ENCODE measurements at places on chromosomes 12 and 14. TPM values are rescaled to one million over a fixed set of nuclear protein-coding genes. Genes with fewer than 3 reads are reported as not detected.

DNA sequence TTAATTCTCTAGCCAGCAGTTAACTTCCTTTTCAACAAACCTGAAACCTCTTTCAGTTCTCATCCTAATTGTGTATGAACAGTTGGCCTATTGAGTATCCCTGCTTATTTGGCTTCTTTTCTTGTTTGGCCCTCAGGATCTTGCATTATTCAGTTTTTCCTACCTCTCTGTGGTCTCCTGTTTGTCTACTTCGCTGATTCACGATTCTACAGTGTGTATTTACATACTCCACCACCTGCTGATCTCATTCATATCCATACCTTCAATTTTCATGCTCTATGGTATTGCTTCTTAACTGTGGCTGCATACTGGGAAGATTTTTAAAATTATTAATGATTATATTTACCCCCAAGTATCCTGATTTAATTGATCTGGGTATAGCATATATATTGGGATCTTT, 56.4 kb downstream of the RASSF9 start:
- DNase-seq, result no peak

GRCh38 chr12:85279449-85280164, 413 bp upstream of the ALX1 start:
- no peak for DNase-seq

DNA sequence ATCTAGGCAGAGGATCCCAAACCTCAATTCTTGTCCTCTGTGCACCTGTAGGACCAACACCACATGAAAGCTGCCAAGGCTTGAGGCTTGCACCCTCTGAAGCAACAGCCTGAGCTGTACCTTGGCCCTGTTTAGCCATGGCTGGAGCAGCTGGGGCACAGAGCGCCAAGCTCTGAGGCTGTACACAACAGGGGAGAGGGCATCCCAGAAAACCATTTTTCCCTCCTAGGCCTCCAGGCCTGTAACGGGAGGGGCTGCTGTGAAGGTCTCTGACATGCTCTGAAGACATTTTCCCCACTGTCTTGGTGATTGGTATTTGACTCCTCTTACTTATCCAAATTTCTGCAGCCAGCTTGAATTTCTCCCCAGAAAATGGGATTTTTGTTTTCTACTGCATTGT, 22.4 kb upstream of the PTPRO start:
- DNase-seq, result no peak

GRCh38 chr12:11980115-11980514, 90.6 kb upstream of the BCL2L14 start:
- no peak for DNase-seq

- no peak for DNase-seq
These were observed 136.5 kb upstream of the CCND2 start for GRCh38 chr12:4137015-4137414.

The SRRM4 gene
- total RNA-seq, result under 0.01 TPM

The NUDT14 gene
- 17.7 TPM for total RNA-seq

GRCh38 chr14:99420711-99421110, 59.9 kb downstream of the SETD3 start:
- peak; percentile 47 for DNase-seq

DNA sequence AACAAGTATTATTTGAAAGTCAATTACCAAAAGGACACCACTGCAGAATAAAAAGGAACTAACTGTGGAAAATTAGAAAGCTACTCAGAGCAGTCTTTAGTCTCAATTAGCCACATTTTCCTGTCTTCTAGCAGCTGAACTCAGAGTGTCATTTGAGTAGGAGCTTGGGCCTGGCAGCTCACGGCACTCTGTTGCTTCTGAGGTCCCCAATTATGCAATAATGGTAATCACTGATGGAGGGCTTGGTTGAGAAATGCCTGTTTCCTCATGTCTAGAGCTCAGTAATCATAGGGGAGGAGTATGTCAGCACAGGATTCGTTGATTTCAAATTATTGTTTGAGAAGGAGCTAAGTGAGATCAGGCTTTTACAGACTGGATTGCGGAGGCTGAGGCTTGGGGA, 108.6 kb downstream of the VRK1 start:
- no peak for DNase-seq

The PRB4 gene
- total RNA-seq, result not detected

- DNase-seq, result no peak
These were observed 78.8 kb downstream of the ERC1 start for GRCh38 chr12:1069846-1070245.

The KSR2 gene
- 0.65 TPM for total RNA-seq

DNA sequence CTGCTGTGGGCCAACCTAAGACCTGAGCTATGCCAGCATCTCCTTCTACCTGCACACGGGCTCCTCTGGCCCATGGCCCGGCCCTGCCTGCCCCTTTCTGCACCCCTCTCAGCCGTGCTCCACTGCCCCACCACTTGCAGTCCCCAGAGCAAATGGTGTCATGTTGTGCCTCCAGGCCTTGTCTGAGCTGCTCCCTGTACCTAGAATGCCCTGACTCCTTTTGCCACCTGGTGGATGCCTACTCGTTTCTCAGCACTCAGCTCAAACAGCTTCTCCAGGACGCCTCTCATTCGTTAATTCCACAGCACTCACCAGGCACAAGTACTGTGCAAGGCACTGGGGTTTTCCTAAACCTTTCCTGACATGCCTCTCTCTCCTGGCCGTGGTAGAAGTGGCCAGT, 63.2 kb upstream of the PNMA1 start:
- no peak for DNase-seq

The AKAP5 gene
- total RNA-seq, result 16.3 TPM

DNA sequence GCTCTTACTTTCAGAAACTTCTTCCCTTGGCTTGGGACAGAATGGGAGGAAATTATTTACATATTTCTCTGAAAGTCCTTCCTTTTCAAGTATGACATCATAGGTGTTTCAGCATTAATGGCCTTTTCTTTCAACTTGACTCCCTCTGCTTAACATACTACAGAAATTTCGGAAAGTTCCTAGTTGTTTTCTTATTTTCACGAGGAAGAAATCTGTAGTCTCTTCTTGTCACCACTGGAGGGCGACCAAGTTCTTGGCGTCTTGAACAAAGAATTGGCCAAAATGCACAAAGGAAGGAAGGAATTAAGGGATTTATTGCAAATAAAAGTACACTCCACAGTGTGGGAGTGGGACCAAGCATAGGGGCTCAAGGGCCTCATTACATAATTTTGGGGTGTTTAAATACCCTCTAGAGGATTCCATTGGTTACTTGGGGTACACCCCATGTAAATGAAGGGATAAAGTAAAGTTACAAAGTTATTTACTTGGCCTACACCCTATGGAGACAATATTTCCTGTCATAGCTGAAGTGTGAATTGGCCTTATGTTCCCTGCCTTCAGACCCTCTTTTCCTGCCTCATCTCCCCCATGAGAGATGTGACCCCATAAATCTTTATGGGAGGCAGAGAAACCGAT, 70.4 kb downstream of the RPL10L start:
- DNase-seq, result peak; percentile 34

- peak; percentile 2 for DNase-seq
These were observed 1.1 kb downstream of the CNTN1 start for GRCh38 chr12:40693207-40693821.

DNA sequence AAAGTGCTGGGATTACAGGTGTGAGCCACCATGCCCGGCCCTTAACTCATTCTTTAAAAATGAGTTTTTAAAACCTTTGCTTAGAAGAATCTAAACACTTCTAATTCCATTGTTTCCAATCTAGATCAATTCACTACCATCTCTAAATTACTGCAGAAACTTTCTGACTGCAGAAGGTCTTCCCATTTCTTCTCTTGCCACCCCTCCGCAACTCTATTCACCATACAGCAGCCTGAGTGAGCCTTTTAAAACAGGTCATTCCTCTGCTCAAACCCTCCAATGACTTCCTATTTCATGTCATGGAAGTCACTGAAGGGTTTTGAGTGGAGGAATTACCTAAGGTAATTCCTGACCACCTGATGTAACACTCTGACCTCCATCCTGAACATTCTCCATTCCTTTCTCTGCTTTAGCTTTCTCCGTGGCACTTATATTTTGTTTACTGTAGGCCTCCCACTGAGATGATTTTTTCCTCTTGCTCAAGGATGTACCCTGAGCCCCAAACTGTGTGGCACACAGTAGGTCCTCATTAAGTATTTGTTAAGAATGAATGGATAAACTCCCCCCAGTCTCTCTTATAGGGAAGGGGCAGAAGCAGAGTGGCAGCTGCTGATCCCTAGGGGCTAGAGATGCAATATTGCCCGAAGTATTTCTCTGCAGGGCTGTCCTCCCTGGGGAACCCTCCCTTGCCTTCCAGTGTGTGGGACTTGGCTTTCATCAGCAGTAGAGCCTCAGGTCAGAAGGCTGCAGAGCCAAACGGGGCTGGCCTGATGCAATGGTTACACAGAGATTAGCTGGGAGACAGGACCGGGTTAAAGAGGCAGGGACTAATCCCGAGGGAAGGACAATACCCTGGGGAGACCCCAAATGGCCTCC, 1.2 kb downstream of the DDIT3 start:
- DNase-seq, result no peak

DNA sequence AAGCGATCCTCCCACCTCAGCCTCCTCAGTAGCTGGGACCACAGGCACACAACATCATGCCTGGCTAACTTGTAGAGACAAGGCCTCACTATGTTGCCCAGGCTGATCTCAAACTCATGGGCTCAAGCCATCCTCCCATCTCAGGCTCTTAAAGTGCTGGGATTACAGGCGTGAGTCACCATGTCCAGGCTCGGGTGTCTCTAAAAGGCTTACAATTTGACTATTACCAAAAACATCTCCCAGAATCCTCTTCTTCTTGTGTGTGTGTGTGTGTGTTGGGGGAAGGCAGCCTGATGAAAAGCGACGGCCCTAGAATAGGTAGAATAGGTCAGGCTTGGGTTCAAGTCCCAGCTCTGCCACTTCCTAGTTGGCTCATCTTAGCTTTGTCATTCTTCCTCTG, 16.8 kb downstream of the MSI1 start:
- DNase-seq, result no peak

GRCh38 chr14:52011523-52011922, 22.2 kb downstream of the RTRAF start:
- no peak for DNase-seq

DNA sequence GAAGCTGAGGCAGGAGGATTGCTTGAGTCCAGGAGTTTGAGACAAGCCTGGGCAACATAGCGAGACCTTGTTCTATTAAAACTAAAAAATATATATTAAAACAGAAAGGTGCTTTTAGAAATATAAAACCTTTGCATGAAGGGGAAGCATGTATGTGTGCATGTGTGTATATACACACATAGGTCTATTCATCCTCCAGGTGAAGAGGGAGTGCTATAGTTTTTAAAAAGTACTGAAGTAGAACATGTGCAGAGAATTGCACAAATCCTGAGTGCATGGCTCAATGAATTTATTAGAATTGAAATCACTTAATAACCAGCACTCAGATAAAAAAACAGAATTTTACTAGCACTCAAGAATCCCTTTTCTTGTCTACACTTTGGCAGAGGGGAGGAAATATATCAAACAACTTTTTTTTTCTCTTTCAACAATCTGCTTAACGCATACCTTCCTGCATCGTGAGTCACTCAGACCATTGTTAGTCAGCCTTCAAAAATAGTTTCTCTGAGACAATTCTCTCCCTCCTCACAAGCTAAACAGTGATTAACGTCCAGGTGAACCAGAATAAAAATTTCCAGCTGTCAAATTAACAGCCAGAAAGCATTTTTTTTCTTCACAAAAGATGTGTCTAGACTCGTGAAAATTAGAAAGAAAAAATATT, 17.7 kb upstream of the NEDD1 start:
- DNase-seq, result peak; percentile 78

DNA sequence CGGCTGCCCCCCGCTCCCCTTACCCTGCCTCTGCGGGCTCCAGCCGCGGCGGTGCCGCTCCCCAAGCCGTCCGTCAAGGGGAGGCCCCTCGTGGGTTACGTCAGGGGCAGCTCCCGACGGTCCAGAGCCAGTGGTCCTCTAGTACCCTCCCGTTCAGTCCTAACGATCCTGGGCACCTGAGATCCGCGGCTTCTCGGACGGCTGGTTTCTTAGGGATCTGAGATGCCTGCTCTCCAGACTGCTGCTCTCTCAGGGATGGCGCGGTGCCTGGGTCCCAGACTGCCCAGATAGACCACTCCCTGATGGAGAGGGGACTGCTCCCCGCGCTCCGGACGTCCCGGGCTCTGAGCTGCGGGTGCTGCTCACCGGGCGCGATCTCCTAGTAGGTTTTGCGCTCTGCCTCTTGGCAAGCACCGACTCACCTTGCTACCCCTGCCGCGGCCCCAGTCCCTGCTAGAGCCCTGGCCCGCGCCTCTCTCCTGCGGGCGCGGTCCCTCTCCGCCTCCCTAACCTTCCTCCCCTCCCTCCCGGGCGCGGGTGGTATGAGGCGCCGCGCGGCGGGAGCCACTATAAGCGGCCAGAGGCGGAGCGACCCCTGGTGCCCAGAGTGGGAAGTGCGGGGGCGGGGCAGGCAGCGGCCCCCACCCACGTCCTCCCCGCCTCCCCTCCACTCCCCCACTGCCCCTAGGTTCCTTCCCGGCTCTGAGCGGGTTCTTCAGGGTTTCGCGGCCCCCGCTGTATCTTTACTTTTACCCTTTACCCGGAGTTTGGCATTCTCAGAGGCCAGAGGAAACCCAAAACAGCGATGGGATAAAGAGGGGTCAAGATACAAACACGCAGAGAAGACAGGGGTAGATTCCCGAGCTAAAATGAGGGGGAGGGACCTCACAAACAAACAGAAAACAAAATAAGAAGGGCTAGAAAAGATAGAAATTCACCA, at the start of gene C1QL4:
TSS of gene C1QL4 (minus strand) at position 544 of the 940 bp plus-strand sequence. CDS start 711 bp downstream, outside the sequence.
- DNase-seq, result no peak

- no peak for DNase-seq
These were observed 183.5 kb downstream of the TTC8 start for GRCh38 chr14:89007906-89008305.

- no peak for DNase-seq
These were observed 753 bp downstream of the CSRNP2 start for GRCh38 chr12:51082561-51083125.

The CFAP251 gene
- 2.4 TPM for total RNA-seq

The TMEM253 gene
- 0.10 TPM for total RNA-seq

DNA sequence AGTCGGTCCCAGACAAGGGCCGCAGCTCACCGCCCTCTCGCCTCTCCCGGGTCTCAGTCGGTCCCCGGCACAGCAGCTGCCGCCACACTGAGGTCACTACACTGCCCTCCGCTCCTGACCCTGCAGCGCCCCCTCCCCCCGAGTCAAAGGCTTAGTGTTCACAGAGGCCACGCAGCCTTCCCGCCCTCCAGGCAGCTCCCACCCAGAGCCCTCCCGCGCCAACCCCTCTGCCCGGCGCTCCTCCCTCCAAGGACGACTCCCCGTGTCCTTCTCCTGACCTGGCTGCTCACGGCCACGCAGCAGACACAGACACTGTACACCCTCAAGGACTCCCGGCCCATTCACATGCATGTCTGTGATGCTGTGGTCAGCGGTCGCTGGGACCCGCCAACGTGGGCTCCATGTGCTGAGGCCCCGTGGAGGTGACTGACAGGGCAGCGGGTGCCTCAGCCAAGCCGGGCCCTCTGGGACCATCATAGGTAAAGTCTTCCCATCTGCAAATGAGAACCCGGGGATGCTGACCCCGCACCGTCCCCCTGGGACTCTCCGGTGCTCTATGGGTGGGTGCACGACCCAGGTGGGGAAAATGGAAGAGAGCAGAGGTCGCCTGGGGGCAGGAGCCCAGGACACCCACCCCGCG, 16.3 kb upstream of the GALNT9 start:
- DNase-seq, result no peak

The FGD4 gene
- 30.6 TPM for total RNA-seq

The MSRB3 gene
- 21.4 TPM for total RNA-seq

The GALNT16 gene
- 1.1 TPM for total RNA-seq

The ZFHX2 gene
- 1.8 TPM for total RNA-seq

GRCh38 chr12:93896427-93896826, 219.3 kb downstream of the CRADD start:
- DNase-seq, result no peak

GRCh38 chr12:3035815-3036702, 41.1 kb upstream of the TSPAN9 start:
- no peak for DNase-seq

GRCh38 chr12:84911271-84912197, 1.1 kb downstream of the SLC6A15 start:
- peak; percentile 24 for DNase-seq

Data from renal cortical epithelial cell (primary cell).